A549 (cell line): ENCODE measurements at places on chromosomes 6 and 20.
A peak's percentile ranks its signal among the peaks of the same experiment; 100 is the strongest.

- DNase-seq: peak; percentile 97
Observed at GRCh38 chr20:11267131-11267761, 593.4 kb upstream of the JAG1 start.

GRCh38 chr20:21125072-21125848 lies 622 bp upstream of the KIZ start:
- DNase-seq: peak; percentile 76

DNA sequence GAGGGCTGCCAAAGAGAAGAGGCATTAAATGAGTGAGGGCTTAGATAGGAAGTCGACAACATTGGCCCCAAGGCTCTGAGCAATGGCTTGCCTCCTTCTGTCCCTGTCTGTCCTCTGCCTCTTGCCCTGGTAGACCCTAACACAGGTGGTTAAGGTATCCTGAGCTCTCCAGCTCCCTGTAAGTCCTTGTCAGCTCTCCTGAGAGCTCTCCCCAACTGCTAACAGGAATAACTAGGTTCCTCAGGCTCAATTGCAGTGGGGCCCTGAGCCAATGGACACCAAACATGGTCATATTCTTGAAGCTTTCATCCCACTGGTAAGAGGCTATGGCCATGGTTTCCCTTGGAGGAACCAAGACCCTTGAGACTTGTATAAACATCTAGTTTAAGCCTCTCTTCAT lies 5.0 kb upstream of the CPNE1 start:
- no peak for DNase-seq

- no peak for DNase-seq
Observed at GRCh38 chr6:102660303-102660702, 1266.8 kb downstream of the GRIK2 start.

DNA sequence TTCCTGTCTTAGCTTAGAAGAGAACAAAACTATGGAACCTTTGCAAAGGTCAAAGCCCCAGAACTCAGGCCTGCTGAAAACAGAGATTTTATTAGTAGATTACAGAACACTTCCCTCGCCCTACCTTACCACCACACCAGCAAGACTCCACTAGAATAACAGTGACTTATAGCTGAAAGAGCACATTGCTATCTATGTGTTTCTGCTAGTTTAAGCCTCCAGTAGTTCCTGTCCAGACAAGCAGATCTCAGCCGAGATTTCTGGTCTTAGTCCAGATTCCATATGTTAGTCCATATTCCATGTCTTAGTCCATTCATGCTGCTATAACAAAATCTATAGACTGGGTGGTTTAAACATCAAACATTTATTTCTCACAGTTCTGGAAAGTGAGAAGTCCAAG lies 412.3 kb upstream of the ID4 start:
- no peak for DNase-seq

DNA sequence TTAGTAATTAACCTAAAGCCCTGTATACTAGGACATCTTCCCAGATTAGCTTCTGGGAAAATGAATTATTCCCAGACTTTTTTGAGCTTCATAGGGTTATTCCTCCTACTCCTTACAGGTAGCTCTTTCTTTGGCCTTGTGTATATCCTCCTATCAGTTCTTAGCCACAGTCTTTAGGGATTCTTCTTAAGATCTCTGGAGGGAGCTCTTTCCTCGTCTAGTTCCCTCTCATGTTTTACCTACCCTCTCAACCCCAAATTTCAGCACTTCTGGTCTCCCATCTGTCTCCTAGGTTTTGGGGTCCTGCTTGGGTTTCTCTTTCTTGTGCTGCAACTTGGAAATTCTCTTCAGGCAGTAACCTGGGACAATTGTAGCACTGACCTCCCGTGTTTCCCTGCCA lies 46.4 kb upstream of the SLC35B3 start:
- peak; percentile 0 for DNase-seq
